Stimulated activated naive B cell treated with anti-CD40 and anti-IgM and Interleukin-4, amounts not matched to agents 10 μg/mL and 1 μg/mL and 100 μg/mL, for 72 hours (primary cell): ENCODE measurements at places on chromosomes 13 and 19.

GRCh38 chr13:46181840-46182490 lies at the start of gene LCP1:
LCP1 (minus strand) TSS chr13:46182177; CDS start chr13:46159662, 22,515 bp downstream.
- peak; percentile 86 for DNase-seq

DNA sequence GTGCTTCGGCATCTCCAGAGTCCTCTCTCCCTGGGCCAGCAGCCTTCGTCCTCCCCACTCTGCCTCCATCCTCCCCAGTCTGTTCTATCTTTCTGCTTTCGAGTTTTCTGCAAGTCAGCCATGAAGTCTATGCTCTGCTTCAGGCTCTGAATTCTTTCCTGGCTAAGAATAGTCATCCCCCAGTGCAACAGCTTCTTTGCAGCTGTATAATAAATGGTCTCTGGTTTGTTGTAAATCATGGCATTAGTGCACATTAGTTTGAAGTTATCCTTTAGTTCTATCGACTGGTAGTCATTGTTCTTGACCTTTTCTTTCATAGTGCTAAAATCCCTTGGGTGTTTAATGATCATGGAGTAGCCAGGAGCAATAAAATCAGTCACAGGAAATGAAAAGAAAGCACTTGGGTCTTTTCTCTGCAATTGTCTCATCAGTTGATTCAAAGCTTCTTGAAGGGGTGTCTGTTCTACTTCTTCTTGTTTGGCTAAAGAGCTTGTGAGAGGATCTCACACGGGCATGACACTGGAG lies 46.2 kb upstream of the SOX21 start:
- DNase-seq = no peak

GRCh38 chr19:37691881-37692504 lies 27.6 kb downstream of the ZNF607 start:
- DNase-seq = peak; percentile 85

GRCh38 chr19:44278181-44278690 lies 18.6 kb downstream of the ZNF233 start:
- DNase-seq = no peak

DNA sequence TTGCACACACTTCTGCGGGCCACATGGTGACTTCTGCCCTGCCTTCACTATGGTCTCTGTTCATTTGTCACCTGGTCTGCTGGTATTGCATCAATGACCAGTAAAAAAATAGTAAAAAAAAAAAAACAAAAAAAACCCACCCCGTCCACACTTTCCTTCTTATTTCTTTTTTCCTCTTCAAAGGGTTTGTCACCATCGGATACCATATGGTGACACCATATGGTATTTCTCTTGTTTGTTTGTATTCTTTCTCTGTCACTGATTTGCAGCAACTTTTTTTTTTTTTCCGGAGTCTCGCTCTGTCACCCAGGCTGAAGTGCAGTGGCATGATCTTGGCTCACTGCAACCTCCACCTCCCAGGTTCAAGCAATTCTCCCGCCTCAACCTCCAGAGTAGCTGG lies 26.2 kb upstream of the OR7C2 start:
- no peak for DNase-seq

GRCh38 chr13:95098916-95099315 lies 202.3 kb downstream of the ABCC4 start:
- no peak for DNase-seq

- no peak for DNase-seq
These were observed 498.6 kb downstream of the KCTD12 start for GRCh38 chr13:76387566-76387965.
